Activated naive CD4-positive, alpha-beta T cell treated with Interleukin-2 at 50 U/mL for 16 hours (primary cell): ENCODE measurements at places on chromosomes 13 and 19.

- no peak for DNase-seq
Measured at GRCh38 chr13:99758460-99759162, 213.0 kb downstream of the ZIC5 start.

GRCh38 chr19:35317464-35318043 is 11.4 kb upstream of the CD22 start:
- DNase-seq = no peak

DNA sequence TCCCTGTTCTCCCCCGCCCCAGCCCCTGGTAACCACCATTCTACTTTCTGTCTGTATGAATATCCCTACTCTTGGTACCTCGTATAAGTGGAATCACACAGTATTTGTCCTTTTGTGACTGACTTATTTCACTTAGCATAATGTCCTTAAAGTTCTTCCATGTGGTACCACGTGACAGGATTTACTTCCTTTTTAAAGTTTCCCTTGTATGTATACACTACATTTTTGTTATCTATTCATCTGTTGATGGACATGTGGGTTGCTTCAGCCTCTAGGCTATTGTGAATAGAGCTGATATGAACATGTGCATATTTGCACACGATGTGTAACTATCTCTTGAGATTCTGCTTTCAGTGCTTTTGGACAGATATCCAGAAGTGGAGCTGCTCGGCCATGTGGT is 59.6 kb upstream of the GJB6 start:
- no peak for DNase-seq

DNA sequence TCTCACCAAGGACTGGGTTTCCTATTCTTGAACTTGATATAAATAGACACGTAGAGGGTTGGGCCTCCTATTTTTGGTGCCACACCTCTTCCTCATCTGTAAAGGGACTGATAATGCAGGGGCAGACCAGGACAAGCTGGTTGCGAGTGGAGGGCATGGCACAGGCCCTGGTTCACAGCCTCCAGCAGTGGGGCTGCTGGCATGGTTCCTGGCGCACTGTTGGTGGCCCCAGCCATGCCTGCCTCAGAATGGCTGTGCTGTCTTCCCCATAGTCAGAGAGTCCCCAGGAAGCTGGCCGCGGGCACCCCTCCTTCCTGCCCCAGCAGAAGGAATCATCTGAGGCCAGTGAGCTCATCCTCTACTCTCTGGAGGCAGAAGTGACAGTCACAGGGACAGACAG is 10.5 kb upstream of the OVOL3 start:
- DNase-seq = no peak

DNA sequence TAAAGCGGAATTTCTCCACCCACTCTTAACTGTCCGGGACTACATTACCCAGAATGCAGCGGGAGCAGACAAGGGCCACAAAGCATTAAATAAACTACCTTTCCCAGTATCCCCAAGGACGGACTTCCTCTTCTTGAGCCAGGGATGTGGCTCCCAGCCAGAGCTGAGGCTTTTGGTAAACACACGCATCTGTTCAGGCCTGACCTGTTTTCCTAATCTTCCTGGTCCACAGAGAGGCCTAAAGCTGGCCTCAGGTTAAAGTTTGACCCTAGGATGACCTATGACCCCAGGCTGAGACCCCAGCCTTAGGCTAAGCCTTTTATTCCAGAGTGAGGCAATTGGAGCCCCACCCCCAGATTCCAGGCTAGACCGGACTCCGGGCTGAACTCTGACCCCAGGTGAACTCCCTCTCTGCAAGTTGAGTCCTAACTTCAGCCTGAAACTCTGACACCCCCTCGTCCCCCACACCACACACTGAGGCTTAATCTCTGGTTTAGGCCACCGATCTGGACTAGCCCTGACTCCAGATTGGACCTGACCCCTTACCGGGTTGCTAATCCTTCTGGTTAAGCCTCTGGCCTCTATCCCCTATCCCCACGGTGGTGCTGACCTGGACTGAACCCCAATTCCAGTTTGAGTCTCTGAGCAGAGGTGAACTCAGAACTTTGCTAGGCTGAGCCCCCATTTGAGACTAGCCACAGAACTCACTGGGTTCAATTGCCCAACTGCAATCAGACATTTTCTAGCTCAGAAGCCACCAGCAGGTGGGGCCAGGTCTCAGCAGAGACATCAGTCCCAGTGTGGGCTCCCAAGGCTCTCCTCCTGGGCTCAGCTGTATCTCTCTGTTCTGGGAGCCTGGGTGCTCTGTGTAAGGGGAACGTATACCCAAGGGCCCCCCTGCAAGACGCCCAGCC is 750 bp upstream of the GPR108 start:
- DNase-seq = peak; percentile 81

GRCh38 chr13:61531383-61532065 is 115.9 kb upstream of the PCDH20 start:
- no peak for DNase-seq

DNA sequence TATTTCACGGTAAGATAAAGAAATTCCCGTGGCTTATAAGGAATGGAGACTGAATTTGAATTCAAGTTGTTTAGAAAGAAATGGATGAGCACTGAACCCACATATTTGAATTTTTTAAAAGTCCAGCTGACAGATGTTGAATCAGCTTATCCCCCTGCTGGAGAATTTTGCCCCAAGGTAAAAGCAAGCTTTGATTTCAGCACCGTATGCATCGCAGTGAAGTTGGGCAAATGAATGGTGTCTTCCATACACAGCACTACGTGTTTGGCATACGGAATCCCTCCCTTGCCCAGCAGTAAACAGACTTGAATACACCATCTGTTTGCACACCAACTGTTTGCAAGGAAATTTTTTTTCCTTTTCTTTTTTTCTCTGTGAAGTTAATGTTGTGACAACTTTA is 77.5 kb upstream of the PEG3 start:
- no peak for DNase-seq

DNA sequence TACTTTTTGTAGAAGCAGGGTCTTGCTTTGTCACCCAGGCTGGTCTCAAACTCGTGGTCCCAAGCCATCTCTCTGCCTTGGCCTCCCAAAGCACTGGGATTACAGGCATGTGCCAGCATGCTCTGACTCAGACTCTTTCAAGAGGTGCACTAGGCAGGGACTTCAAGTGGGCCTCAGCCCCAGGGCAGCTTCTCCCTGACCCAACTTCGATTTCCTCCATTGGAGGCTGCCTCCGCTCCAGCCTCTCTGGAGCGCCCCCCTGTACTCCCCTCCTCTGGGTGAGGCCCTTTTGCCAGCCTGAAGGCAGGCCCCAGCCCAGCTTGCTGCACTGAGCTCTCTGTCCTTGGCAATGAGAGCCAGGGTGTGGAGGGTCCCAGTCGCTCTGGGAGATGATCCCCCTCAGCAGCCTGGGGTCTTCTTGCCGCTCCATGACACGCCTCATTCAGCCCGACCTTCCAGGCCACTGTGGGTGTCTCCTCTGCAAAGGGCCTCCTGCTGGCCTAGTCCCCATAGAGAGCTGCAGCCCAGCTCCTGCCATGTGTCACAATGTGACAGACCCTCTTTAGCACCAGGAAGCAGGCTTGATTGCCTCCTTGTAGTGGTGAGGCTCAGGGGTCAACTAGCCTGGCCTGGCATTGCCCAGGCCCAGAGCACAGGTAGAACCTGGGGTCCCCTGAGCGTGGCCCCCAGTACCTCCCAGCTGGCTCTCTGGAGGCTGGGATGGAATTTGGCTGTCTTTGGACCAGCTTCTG is 16.4 kb downstream of the CARM1 start:
- DNase-seq = no peak
